ENCODE measurements at places on chromosomes 2 and 18. TPM values are rescaled to one million over a fixed set of nuclear protein-coding genes. Genes with fewer than 3 reads are reported as not detected.

Gene ALK
- not detected for total RNA-seq

Gene CXCR1
- total RNA-seq: not detected

Gene KIAA2012
- not detected for total RNA-seq

Gene ESPNL
- not detected for total RNA-seq
